ENCODE measurements at places on chromosomes 4 and X. TPM values are rescaled to one million over a fixed set of nuclear protein-coding genes. Genes with fewer than 3 reads are reported as not detected.

Gene LRAT
- total RNA-seq = 0.20 TPM

Gene BCORL1
- 53.7 TPM for total RNA-seq

Gene BGN
- 85.2 TPM for total RNA-seq

Gene GUCY1B1
- total RNA-seq = 6.7 TPM

Gene VCX
- total RNA-seq = not detected

Gene TASL
- total RNA-seq = not detected

Gene GPR143
- total RNA-seq = 2.4 TPM

Gene MTNR1A
- 1.2 TPM for total RNA-seq

All from neural crest cell (in vitro differentiated cells).